ENCODE measurements at places on chromosomes 5 and 9.

DNA sequence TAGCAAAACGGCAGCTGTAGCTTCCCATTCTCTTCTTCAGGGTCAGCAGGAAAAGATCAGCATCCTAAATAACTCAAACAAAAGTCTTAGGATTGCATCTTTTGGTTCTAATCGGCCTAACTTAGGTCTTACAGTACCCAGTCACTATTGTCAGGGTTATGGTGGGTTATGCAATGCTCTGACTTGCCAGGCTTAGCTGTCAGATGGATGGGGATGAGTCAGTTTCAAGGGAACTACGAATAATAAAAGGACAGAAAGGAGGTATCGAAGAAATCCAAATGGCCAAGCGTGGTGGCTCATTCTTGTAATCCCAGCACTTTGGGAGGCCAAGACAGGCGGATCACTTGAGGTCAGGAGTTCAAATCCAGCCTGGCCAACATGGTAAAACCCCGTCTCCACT is 46.5 kb downstream of the PPP1R2B start:
- DNase-seq = no peak

DNA sequence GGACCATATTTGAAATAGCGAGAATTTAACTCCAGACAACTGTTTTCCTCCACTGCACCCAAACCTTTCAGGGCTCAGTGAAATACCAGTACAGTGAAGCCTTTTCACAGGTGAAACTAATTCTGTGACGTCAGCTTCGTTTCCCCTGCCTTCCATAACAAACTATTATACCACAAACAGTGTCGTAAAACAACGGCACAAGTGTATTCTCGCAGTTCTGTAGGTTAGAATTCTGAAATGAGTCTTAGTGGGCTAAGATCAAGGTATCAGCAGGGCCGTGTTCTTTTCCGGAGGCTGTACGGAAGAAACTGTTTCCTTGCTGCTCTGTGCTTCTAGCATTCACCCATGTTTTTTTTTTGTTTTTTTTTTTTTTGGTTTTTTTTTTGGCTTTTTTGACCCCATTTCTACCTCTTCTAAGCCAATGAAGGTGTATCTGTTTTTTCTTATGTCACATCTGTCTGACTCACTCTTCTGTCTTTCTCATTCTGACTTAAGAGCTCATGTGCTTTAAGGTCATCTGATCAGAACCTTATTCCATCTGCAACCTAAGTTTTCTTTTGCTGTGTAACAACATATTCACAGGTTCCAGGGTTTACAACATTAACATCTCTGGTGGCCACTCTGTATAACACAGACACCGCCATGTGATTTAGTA is 20.1 kb downstream of the ISOC1 start:
- no peak for DNase-seq

GRCh38 chr9:98150721-98151120 is 31.7 kb upstream of the TRIM14 start:
- no peak for DNase-seq

- DNase-seq = no peak
These were observed 20.8 kb downstream of the ANKRD55 start for GRCh38 chr5:56212130-56212879.

- DNase-seq = no peak
These were observed 204.1 kb upstream of the SEMA6A start for GRCh38 chr5:116778651-116779280.

GRCh38 chr5:64637144-64637543 is 53.2 kb upstream of the SHISAL2B start:
- DNase-seq = no peak

DNA sequence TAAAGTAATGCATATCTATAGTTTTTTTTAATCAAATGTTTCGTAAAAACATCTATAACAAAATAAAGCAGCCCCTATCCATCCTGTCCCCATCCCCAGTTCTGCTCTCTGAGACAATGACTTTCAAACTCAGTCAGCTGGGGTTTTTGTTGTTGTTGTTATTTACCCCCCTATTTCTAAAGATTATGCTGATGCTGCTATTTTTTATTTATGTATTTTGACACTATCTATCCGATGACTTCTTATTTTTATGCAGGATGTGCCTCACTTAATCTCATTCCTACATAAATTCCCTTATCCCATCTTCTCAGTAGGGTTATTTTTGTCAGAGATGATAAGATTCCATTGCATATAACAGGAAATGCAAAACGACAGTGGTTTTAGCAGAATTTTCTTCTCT is 45.3 kb upstream of the ENTREP1 start:
- no peak for DNase-seq

DNA sequence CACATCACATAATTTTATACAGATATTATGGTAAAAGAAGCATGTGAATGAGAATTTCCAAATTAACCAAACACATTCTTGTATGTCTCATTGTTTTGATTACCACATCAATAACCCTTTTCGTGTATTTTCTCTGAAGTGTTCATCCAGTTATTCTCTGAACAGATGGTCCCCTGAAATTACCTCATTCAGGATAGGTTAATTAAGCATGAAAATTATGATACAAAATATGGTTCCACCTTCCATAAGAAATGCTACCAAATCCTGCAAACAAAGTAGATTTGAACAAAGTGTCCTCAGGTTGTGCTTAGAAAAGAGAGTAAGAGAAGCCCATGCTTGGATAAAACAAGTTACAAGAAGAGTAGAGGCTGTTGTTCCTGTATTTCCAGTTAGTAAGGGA is 83.1 kb upstream of the LMNB1 start:
- DNase-seq = no peak

DNA sequence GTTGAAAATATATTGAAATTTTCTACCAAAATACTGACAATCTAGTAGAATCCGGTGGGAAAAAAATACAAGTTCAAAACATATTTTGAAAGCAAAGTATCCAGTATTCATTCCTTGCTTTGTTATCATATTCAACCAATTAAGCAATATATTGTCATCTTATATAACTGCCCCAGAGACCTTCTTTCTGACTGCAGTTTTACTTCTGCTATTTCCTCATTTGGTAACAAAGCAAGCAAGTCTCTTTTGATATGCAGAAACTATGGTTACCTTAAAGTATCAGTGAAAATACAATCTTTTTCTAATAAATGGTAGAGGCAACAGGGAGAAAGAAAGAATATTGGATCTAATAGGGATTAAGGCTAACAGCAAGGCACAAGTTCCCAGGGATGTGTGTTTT is 663.7 kb upstream of the MEF2C start:
- DNase-seq = no peak

DNA sequence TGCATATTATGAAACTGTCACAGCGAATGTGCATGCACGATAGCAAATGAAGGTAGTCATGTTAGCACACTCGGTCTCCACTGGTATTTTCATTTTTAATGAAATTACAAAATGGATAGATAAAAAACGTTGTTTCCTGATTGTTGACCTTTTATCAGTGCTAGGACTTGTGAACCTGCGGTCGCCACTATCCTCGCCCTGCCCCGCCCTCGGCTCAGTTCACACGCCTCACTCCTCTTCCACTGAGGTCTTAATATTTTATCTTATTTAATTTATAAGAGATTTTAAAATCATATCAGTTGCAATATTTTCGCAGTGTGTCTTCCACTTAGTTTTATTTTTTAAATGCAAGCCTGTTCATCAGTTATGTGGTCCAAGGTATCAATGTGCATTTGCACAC is 382.6 kb upstream of the IRX4 start:
- DNase-seq = no peak

DNA sequence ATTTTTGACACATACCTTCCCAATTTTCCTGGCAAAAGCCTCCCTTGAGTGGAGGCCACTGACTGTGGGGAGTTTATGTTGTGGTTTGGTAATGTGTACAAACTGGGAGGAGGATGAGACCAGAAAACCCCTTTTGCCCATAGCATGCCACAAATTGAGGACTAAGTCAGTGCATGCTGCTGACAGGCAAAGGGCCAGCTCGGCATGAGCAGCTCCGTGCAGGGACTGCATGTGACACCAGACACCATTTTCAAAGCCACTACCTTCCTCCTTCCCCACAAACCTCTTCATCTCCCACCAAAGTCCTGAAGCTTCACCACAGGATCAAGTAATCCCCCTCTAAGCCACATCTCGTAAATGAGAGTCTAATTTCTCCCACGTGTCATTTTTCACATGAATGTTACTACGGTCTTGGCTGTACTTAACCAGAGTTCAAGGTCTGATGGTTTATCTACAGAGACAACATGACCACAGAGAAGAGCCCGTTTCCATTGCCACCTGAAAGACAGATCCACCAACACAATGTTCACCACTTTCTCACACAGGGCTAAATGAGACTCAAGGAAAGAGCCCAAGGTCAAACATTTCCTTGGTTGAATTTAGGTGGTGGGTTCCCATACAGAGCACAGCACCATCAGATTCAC is 106.5 kb downstream of the NFIB start:
- DNase-seq = no peak

DNA sequence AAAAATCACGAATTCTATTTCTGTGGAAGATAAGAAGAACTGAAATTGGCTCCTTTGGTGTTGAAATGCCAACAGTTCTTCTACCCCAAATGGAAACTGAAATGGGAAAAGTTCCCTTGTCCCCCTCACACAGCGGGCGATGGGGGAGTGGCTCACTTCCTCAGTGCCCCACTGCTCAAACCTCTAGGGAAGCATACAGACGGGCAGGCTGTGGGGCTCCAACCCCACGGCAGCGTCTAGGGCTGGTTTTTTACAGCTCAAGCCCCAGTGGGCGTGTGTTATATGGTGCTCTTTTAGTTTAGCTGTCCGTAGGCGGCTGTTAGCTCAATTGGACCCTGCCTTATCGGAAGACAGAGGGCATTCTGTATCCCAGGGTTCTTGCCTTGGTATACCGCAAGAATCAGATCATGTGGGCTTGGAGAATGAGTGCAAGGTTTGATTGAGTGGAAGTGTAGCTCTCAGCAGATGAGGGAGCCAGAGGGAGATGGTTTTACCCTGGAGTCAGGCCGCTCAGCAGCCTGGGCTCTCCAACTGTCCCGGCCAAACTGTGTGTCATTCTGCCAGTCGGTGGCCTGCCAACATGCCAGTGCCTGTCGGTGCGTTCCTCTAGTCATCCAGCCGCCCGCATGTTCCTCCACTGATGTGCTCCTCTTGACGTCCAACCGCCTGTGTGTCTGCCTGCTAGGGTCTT is 166.3 kb upstream of the ZNF608 start:
- no peak for DNase-seq

DNA sequence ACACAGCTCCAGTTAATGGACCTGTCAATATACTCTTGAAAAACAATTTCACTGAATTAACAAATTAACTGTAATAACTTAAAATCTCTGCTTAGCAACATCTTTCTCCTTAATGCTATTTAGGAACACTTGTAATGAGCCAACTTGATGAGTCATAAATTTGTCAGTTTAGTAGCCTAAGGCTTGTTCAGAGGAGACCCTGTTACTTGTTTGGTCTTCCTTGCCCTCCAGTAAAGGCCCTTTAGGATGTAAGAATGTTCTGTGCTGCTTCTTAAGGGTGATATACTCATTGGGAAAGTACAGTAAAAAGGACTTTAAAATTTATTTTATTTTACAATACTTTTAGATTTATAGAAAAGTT is 11.4 kb upstream of the MATR3 start:
- DNase-seq = no peak

DNA sequence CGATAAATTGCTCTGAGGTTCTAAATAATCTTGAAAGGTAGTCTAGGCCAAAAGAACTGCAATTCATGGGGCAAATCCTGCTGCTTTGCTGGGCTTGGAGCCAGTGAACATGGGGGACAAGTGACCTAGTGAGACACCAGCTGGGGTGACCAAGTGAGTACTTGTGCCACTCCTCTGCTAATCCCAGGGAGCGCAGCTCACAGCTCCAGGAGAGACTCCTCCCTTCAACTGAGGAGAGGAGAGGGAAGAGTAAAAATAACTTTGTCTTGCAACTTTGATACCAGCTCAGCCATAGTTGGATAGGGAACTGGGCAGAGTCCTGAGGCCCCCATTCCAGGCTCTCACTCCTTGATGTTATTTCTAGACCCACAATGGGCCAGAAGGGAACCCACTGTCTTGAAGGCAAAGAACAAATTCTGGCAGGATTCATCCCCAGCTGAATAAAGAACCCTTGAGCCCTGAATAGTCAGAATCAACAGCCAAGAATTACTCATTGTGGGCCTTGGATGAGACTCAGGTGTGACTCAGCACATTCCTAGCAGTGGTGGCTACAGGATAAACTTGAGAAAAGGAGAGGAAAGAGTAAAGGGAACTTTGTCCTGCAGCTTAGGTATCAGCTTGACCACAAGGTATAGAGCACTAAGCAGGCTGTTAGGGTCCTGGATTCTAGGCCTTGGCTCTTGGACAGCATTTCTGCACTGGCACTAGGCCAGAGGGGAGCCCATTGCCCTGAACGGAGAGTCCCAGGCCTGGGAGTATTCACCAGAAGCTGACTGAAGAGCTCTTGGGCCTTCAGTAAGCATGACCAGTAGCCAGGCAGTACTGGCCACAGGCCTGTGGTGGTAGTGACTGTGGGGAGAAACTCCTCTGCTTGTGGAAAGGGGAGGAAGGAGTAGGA is 288.3 kb upstream of the CDH18 start:
- DNase-seq = no peak

DNA sequence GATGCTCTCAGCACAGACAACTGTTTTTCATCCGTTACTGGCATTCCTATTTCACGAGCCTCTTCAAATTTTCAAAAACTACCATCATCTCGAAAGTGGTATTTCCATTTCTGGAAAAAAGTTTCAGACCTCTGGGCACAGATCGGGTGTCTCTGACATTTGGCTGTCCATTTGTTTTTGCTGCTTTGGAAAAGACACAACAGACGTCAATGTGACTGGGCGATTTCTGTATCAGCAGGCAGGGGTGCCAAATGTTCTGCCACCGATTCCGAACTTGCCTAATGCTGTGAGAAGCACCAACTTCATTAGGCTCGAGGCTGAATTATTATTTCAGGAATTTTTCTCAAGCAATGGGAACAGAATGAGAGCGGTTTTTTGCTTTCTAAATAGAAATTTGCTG is 105.6 kb downstream of the ARSB start:
- DNase-seq = no peak

DNA sequence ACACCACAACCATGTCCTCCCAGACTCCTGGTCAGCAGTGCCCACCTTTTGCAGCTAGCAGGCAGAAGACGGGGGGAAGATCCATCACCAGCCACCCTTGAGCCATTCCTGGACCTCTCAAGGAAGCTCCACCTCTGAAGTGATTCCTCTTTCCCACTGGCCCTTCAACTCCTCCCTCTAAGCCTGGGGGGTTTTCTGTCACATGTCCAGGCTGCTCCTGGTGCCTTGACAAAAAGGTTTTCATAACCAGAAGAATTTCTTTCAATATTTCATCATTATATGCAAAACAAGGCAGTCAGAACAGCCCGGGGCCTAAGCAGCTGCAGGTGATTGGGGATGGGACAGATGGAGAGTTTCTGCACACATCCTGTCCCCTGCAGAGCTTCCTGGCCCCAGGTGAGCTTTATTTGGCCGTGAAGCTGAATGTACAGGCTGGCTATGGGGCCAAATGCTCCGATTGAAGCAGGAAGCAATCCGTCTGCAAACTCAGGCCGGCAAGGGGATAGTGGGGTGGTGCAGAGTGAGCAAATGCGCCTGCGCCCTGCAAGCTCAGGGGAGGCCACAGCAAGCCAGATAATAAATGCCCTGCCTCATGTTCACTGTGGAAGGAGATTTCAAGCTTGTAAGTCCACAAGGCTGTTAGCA is 173.5 kb downstream of the C5orf15 start:
- DNase-seq = no peak

GRCh38 chr5:5011151-5011550 is 129.0 kb upstream of the ADAMTS16 start:
- DNase-seq = no peak

All from iPS-NIHi11 (cell line).